ENCODE measurements at places on chromosomes 4 and X.

DNA sequence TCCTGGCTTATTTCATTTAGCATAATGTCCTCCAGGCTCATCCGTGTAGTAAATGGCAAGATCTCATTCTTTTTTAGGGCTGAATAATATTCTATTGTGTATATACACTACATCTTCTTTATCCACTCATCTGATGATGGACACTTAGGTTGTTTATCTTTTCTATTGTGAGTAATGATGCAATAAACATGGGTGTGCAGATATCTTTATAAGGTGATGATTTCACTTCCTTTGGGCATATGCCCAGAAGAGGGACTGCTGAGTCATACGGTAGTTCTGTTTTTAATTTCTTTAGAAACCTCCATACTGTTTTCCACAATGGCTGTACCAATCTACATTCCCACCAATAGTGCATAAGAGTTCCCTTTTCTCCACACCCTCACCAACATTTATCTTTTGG, 317.6 kb upstream of the CNKSR2 start:
- DNase-seq = no peak

DNA sequence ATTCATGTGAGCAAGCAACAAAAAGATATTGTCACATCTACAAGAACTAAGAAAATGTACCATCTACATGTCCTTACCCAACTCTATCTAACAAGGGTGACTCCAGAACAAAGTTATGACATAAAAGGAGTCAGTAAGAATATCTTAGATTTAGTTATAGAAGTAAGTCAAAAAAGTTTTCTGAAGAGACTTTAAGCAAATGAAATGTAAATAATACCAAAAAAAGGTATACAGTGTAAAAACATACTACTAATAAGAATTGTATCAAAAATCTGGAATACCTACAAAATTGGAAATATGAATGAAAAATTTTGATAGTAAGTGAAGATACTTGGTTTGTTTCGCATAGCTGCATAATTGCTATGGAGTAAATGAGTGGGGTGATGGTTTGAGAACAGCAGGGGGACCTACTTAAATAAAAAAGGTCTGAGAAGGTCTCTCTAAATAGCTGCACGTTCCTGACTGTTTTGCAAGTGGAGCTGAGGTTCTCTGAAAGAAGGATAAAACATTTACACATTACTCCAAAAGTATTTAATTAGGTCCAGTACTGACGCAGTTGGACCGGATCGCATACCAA, 51.0 kb upstream of the ENPP6 start:
- no peak for DNase-seq

GRCh38 chrX:38112566-38112965, 106.2 kb downstream of the SYTL5 start:
- DNase-seq = no peak

DNA sequence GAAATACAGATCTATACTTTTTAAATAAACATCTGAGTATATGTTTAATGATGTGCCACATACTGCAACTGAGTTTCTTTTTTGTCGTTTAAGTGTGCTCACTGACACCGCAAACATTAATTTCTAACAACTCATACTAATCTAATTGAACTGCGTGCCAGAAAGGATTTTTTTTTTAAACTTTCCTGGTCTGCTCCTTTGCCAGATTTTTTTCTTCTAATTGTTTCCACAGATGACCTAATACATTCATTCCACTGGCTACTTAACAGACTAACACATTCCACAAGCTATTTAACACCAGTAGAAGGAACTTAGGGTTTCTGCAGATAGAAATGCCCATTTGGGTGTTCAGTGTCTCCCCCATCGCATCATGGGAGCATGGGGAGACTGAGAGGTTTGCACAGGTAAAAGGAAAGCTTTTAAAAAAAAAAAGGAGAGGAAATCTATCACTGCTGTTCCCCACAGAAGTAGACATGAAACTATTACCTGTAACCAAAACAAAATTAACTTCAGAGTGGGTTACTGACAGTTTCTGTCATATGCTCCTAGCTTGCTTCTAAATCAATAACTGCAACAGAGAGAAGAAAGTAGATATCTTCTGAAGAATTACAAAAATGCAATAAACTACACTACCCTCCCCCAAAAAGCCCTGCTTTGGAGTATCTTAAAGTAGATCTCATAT, 31.6 kb downstream of the SH3KBP1 start:
- no peak for DNase-seq

DNA sequence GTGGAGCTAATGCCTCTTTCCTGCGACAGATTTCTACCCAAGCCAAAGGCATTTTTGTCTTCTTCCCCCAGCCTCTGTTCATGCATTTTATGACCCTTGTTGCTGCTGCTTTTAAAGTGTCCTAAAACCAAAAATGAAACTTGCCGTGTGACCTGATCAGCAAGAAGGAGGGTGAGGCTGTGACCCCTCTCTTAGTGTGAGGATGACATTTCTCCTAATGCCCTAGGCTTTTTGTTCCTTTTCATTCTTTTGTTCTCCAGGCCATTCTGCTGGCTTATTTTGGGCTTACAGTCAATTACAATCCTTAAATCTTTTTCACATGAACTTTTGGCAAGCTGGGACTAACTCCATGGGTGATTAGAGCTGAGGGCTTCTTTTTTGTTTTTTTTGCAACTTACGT, 34.4 kb downstream of the PTTG2 start:
- no peak for DNase-seq

- DNase-seq = no peak
These were observed 294.3 kb upstream of the IGFBP7 start for GRCh38 chr4:57404483-57404882.

- DNase-seq = no peak
These were observed 18.4 kb upstream of the COX18 start for GRCh38 chr4:73087871-73088270.

- DNase-seq = no peak
These were observed 477.6 kb upstream of the INTU start for GRCh38 chr4:127155116-127155515.

DNA sequence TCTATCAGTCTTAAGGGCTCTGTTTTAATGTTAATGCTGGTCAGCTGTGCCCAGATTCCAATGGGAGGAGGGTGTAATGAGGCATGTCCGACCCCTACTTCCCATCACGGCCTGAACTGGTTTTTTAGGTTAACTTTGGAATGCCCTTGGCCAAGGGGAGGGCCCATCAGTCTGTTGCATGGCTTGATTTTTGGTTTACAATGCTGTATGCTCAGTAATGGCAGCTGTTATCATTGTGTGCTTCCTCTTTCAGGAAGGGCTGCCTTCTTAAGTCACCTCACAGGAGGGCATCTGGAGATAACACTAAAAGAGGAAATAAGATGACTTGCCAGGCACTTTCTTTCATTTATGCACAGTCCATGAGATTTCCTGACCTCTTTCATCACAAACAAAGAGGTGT, 36.3 kb downstream of the ATXN3L start:
- no peak for DNase-seq

DNA sequence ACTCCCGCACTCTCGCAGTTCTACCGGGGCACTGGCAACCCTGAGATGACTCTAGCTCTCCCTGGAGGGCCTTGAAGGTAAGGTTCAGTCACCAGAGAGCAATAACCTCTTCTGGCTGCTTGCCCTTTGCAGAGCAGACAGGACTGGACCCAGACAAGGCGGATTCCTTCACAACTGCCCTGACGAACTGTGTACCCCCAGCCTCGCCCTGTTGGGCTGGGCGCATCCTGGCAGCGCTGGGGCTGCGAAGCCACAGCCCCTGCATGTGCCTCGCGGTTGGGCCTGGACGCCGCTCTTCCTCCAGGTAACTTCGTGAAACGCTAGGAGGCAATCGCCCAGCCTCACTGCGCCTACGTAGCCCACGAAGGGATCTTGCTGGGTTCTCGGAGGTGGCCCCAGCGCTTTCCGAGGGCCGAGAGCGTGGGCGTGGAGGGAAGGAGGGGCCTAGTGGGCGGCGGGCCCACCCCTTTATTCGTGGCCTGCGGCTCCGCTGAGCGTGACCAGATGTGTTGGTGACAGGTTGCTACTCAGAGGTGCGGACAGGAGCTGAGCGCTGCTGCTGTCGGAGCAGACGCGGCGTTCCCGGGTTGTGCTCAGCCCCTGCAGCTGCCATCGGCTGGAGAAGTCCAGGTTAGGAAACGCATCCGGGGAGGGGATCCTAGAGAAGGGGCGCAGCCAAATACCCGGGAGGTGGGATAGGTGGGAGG, 1.9 kb upstream of the MAMLD1 start:
- DNase-seq = peak; percentile 43

DNA sequence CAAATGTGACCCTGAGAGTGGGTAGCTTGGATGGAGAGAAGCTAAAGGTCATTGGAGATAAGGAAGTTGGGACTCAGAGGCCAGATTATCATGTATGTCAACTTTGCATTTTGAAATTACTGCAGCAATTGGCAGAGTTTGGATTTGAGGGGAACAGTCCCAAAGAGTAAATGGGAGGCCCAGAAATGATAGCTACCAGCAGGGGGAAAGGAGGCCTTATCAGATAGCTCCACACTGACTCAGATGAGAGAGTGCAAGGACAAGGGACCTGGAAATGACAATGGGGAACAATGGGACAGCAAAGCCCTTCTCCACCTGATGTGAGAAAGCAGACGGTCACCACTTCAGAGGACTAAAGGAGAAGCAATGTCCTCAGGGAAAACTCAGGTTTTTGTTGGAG, 201.5 kb upstream of the JADE1 start:
- DNase-seq = no peak

DNA sequence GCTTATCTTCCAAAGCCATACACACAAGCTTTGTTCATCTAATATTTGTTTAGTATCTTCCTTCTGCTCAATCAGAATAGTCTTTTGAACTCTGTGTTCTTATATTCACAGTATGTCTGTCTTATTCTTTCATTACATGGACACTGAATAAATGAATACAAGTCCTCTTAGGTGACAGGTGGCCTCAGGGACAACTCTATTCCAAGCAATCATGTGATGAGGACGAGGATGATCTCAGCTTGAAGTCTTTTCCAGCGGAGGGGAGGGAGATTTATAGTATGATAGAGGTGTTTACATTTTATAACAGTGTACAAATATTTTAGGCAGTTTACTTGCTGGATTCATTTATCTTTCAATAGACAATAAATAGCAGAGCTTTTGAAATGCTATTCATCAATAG, 300.4 kb downstream of the NLGN4X start:
- no peak for DNase-seq

- no peak for DNase-seq
These were observed 1453.3 kb downstream of the PCDH18 start for GRCh38 chr4:136078976-136079375.

GRCh38 chr4:38455092-38455862, 208.7 kb upstream of the KLF3 start:
- no peak for DNase-seq

- no peak for DNase-seq
These were observed 1.0 kb upstream of the MECP2 start for GRCh38 chrX:154098551-154098950.

DNA sequence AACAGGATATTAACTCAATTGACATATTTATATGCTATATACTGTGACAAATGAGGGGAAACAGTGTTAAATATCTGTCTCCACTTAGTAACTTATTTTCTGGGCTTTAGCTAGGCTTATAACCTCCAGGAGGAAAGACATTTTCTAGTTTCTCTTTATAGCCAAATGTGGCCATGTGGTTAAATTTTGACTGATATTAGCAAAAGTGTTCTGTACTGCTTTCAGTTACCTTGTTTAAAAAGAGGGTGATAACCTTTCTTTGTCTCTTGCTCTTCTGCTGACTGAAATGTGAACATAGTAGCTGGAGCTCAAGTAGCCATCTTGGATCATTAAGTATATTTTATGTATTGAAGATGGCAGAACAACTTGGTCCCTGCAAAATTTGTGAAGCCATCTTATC, 253.7 kb downstream of the PDHA2 start:
- no peak for DNase-seq

DNA sequence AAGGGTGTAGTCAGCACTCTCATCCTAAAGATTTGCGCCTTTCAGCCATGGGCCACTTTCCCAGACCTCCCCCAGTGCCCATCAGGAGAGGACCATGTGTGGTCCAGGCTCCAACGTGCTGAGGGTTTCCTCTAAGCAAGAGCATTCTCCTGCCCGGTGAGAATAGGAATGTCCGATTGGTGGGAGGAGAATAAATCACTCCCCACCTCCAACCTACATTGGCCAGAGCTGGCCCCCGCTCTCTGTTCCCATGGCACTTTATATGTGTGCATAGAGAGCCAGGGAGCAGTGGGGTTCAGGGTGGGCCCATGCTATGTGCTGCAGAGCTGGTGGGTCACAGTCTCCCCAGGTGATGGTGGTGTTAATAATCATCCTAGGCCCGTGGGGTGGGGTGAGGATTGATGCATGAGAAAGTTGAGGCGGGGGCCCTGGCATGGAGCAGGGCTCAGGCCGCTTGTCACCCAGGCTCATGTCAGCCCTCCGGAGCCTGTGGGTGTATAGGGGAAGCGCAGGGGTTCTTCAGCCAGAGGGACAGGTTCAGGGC, 6.8 kb upstream of the SORCS2 start:
- no peak for DNase-seq

DNA sequence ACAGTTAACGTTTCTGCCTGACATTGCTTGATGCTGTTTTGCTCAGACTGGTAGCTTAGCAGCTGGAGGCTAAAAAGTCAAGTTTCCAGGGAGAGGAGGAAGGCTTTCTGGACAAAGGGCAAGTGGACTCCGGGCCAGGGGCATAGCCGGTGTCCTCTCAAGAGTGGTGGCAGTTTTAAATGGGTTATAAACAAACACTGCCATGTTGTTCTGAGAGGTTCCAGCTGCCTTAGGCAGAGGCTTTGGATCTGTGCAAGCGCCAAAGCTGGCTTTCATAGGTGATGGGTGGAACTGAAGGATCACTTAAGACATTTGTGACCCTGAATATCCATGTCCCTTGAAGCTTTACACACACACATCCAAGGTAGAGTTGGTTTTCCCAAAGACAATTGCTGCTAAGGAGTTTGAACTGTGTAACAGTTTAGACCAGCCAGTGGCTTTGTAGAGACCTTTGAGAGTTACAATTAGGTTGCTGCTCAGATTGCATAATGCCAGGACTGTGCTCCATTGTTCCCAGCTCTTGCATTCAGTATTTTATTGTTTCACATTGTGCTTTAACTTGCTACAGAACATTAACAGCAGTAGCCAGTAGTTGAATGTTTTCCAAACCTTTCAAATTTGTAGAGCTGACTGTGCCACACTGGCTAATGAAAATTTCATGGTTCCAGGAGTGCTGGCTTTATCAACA, 54.1 kb upstream of the AP1S2 start:
- DNase-seq = no peak

- no peak for DNase-seq
These were observed 207.3 kb downstream of the SLC7A11 start for GRCh38 chr4:138034871-138035270.

GRCh38 chr4:155789391-155789790, 30.6 kb downstream of the GUCY1B1 start:
- no peak for DNase-seq

DNA sequence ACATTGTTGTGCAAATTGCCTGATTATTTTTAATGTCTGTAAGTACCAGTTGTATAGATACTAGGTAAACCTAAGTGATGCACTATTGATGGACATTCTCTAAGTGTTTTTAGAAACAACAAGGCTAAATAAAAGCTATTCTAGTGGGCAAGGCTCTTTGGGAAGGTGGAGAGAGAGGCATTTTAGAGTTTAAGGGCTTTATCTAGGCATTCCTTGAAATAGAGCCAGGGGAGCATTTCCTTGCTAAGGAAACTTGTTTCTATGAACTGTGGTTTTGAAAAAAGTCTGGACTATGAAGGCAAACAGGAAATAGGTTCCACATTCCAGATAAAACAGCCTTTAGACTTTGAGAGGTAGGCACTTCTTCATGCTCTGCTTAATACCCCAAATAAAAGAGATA, 23.8 kb downstream of the BMX start:
- no peak for DNase-seq
